ENCODE measurements at places on chromosomes 13 and 19. TPM values are rescaled to one million over a fixed set of nuclear protein-coding genes. Genes with fewer than 3 reads are reported as not detected.

CACNG7 gene
- total RNA-seq, result not detected

LILRB1 gene
- total RNA-seq, result 10.9 TPM

KIR2DL4 gene
- 0.25 TPM for total RNA-seq

ZFP36 gene
- total RNA-seq, result 132 TPM

THSD8 gene
- total RNA-seq, result 3.2 TPM

ZNF587 gene
- total RNA-seq, result 37.3 TPM

ZNF763 gene
- total RNA-seq, result 9.8 TPM

ZFP82 gene
- 7.9 TPM for total RNA-seq

IFNL1 gene
- total RNA-seq, result not detected

MATK gene
- 2.7 TPM for total RNA-seq

GJB2 gene
- total RNA-seq, result 5.0 TPM

TEX26 gene
- total RNA-seq, result not detected

SMAD9 gene
- total RNA-seq, result 13.1 TPM

ZNF442 gene
- total RNA-seq, result 9.1 TPM

JAK3 gene
- total RNA-seq, result 30.8 TPM

FCER2 gene
- 1.0 TPM for total RNA-seq

AMER2 gene
- 0.06 TPM for total RNA-seq

ZNF565 gene
- 4.6 TPM for total RNA-seq

TGFBR3L gene
- total RNA-seq, result 0.44 TPM

GFY gene
- total RNA-seq, result not detected

REXO1 gene
- total RNA-seq, result 36.8 TPM

HIPK4 gene
- total RNA-seq, result 0.09 TPM

FRY gene
- total RNA-seq, result 69.5 TPM

LYL1 gene
- total RNA-seq, result 13.8 TPM

INSL3 gene
- not detected for total RNA-seq

All from kidney (tissue), 22 donors.